CD8-positive, alpha-beta memory T cell (primary cell): ENCODE measurements at places on chromosomes 5 and 9. TPM values are rescaled to one million over a fixed set of nuclear protein-coding genes. Genes with fewer than 3 reads are reported as not detected.

GRCh38 chr5:13478831-13479465 is 465.5 kb downstream of the DNAH5 start:
- DNase-seq, result no peak

DNA sequence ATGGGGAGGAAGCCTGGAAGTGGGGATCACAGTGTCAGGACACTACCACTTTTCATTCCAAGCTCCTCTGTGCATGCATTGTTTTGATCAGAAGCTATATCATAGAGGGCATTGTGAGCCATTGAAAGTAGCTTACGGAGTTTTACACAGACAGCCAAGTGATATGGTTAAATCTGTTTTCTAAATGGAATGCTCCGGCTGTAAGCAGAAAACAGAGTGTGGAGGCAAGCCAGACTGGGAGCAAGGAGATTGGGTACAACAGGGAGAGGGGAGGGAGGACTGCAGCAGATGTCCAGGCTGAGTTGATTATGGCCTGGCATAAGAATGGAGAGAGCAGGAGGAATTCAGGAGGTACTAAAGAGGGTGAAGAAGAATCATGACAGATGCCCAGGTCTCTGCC is 15.5 kb upstream of the SOWAHA start:
- no peak for DNase-seq

DNA sequence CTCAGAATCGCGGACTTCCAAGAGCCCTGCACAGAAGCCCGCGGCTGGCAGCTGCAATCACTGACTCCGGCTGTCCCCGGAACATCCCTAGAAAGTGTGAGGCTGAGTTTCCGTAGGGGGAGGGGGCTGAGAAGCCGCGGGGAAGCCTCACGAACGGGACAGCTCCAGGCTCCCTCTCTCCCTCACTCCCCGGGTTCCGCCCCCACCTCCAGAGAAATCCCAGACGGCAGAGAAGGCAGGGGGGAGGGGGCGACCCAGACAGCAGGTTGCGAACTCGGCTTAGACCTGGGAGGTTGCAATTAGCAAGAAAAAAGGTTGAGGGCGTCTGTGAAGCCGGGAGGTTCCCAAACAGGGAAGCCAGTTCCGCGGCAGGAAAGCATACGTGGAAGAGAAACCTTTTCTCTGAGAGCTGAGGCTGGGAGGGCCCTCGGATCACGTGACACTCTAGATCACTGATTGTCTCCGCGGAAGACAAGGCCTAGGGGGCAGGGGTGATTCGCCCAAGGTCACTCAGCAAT is 73.8 kb upstream of the CPLX2 start:
- DNase-seq, result no peak

DNA sequence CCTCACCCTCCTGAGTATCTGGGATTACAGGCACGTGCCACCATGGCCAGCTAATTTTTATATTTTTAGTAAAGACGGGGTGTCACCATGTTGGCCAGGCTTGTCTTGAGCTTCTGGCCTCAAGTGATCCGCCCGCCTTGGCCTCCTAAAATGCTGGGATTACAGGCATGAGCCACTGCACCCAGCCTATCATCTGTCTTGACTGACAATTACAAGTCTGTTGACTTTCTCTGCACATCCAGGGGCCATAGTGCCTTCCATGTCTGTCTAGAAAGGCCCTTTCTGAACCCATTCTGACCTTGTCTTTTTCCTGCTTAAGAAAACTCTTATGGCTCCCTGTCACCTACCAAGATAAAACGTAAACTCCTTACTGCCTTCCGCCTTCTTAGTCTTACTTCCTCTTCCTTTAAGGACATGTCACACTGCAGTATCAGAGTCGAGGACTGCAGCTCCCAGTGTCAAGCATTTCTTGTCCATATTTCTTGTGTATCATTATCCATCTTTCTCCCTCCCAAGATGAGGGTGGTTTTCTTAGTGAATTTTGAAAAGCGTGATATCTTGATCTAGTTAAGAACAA is 49.9 kb upstream of the SHB start:
- no peak for DNase-seq

DNA sequence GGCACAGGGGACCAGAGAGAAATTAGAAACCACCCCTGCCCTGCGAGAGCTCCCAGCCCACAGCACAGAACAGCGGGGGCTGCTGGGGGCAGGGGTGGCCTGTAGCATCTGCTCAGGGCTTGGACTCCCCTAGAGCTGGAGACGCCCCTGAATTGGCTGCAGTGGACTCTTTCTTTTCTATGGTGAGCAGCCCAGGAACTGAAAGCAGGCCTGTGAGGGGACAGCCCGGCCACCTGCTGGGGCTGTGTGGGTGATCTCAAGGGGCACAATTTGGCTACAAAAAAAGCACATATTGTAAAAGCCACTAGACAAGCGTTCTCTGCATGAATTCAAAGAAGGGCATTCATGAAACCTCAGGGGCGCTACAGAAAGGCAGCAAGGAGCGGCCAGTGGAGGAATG is 57.5 kb upstream of the ICE1 start:
- no peak for DNase-seq

PLAC8L1 gene
- not detected for polyA plus RNA-seq

DEPDC1B gene
- 0.85 TPM for polyA plus RNA-seq

DNA sequence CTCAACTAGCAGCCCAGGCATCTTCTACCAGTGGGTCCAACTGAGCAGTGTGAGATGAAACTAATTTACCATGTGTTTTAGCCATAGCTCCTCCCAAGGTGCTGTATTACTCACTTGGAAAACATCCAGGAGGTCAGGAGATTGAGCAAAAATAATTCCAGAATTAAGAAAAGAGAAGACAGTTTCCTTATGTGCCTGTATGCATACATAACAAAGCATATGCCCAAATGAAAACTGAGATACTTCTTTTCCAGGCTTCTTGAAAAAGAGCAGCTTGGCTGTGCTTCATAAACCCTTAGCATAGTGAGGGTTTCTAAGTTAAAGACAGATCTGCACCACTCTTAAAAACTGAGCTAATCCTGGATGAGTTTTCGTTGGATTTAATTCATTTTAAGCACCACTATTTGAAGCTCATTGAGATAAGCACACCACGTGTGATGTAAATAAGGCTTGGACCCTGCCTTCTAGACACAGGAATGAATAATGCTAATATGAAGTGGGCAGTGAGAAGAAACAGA is 119.4 kb downstream of the ADAMTS12 start:
- DNase-seq, result no peak
